ENCODE measurements at places on chromosomes 3 and 15. TPM values are rescaled to one million over a fixed set of nuclear protein-coding genes. Genes with fewer than 3 reads are reported as not detected.

Gene STAB1
- total RNA-seq, result 71.5 TPM

Gene C15orf39
- total RNA-seq, result 5.8 TPM

Gene SIAH2
- 39.5 TPM for total RNA-seq

Gene CACNA2D2
- 0.50 TPM for total RNA-seq

Gene LARP6
- total RNA-seq, result 1.9 TPM

All from left lobe of liver (tissue), 2 donors.